ENCODE measurements at places on chromosomes 6 and 20.

DNA sequence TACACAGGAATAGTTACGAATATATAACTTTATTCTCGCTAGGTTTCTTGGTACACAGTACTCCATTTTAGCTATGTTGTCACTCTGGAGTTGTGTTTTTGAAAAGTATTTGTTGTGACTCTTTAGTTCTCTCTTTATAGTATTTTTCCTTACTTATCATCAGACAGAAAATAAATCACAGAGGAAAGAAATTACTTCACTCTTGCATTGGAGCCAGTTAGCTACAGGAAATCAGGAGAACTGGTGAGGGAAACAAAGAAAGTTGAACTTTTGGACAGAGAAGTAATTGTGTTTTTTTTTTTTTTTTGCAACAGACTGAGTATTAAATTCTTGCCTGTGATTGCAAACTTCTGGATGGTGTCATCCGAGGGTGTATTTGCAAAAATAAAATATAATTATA is 33.9 kb downstream of the DSE start:
- no peak for DNase-seq

- DNase-seq = no peak
Measured at GRCh38 chr20:46089167-46089416, 670 bp downstream of the NCOA5 start.

DNA sequence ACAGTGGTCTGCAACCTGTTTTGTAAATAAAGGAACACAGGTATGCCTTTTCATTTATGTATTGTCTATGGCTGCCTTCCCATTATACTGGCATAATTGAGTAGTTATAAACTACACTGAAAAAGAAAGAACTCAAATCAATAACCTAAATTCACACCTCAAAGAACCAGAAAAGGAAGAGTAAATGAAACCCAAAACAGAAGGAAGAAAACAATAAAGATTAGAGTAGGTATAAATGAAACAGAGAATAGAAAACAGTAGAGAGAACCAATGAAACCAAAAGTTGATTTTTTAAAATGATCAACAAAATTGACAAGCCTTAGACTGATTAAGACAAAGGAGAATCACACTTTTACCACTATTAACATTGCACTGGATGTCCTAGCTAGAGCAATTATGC is 34.7 kb downstream of the FAM184A start:
- no peak for DNase-seq

GRCh38 chr6:41374618-41375590 is 39.5 kb downstream of the NCR2 start:
- DNase-seq = no peak

DNA sequence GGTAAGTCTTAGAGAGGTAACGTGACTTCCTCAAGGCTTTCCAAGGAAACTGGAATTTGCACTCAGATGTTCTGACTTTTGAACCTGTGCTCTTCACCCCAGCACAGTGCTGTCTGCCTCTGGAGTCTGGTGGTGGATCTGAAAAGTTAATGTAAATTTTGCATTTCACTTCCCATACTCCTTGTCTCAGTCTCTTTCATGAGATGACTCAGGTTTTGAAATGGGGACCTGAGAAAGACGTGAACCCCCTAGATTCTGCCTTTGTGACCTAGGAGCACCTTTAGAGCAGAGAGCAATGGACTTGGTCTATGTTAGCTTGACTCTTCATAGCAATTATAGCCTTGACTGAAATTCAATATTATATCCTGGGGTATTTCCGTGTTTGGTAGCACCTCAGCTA is 223.0 kb downstream of the QKI start:
- no peak for DNase-seq

GRCh38 chr20:9686866-9687265 is 152.0 kb downstream of the PAK5 start:
- no peak for DNase-seq

GRCh38 chr6:150528648-150529285 is 70.9 kb upstream of the PLEKHG1 start:
- DNase-seq = no peak

GRCh38 chr6:18586133-18586532 is 199.0 kb downstream of the RNF144B start:
- DNase-seq = no peak

- DNase-seq = no peak
Measured at GRCh38 chr6:70705772-70706171, 38.1 kb downstream of the SMAP1 start.

DNA sequence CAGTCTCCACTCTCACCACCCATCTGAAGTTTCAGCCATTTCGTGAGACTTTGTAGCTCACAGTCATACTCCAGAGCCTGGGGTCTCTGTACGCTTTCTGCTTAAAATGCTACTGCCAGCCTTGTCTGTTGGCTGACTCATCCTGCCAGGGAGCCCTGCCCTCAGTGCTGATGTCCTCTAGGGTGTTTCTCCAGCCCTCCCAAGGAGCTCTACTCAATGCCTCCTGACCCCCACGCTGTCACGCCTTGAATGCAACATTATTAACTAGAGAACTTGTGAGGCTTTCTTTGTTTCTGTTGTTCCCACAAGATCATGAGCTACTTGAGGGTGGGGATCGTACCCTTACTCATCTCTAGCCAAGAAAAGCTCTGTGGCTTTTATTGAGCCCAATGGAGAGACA is 20.1 kb downstream of the KIF16B start:
- no peak for DNase-seq

GRCh38 chr6:111782887-111783466 is 90.3 kb downstream of the FYN start:
- DNase-seq = no peak

GRCh38 chr6:10051283-10051682 is 363.6 kb downstream of the TFAP2A start:
- DNase-seq = no peak

DNA sequence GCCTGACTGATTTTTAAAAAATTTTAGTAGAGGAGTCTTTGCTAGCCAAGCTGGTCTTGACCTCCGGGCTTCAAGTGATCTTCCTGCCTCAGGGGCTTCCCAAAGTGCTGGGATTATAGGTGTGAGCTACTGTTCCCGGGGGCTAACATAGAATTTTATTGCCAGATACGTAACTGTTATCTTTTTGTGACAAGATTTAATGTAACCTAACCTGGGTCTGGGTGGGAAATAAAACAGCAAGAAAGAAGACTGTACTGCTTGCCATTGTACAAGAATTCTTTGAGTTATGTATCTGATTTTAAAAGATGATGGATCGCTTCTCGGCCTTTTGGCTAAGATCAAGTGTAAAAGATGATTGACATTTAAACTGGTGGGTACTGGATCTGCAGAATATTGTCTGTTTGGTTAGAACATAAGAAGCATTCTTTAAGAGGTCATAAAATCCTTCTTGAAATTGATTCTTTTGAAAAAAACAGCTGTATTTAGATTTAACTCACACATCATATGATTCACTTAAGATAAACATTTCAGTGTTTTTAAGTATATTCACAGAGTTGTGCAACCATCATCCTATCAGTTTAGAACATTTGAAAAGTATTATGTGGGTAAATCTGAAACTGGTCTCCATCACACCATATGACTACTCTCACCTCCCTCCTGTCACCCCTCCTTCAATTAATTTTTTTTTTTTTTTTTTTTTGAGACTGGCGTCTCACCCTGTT is 21.6 kb downstream of the TPX2 start:
- DNase-seq = no peak

- no peak for DNase-seq
Measured at GRCh38 chr6:95660544-95660943, 83.2 kb downstream of the MANEA start.

GRCh38 chr6:29826271-29826670 is 1.4 kb upstream of the HLA-G start:
- DNase-seq = no peak

DNA sequence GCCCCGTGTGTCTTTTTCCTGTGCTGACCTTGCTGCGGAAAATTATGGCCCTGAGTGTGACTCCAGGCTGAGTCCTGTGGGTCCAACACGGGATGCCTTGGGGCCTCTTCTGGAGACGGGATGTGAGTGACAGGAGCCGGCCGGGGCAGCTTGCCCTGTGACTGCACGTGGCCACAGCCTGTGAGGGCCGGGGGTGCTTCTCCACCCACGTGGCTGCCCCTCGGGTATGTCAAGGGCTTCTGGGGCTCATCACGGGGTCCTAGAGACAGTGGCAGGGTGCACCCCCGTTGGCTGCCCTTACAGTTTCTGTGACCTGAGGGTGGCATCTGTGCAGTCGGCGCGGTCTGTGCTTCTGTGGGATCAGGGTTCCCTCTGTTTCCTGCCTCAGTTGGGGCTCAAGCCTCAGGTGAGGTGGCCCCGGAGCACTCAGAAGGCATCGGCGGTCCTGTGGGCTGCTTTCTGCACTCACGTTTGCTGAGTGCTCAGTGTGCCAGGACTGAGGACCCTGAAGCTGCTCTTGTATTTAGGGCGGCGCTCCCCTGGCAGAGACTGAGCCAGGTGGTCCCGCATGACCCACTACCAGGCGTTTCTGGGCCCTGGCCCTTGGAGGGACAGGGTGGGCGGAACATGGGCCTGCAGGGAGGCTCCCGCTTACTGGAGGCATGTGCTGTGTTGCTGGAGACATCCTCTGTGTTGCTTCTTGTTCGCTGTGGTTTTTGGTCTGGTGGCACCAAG is 5.4 kb downstream of the RTEL1 start:
- DNase-seq = no peak

- no peak for DNase-seq
Measured at GRCh38 chr6:158323561-158323958, 11.3 kb downstream of the TULP4 start.

DNA sequence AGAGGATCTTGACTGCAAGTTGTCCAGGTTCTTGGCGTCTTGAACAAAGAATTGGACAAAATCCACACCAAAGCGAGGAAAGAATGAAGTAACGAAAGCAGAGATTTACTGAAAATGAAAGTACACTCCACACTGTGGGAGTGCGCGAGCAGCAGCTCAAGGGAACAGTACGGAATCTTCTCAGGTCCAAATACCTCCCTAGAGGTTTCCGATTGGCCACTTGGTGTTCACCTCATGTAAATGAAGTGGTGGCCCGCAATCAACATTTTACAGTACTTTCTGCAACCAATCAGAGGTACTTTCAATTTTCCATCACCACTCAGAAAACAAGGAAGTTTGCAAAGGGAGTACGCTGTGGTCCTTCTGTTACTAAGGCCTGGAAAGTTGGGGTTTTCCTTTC is 122.4 kb downstream of the PTPRK start:
- no peak for DNase-seq

GRCh38 chr6:14337152-14337551 is 219.6 kb downstream of the CD83 start:
- DNase-seq = no peak

GRCh38 chr20:51409192-51409880 is 133.2 kb downstream of the NFATC2 start:
- DNase-seq = no peak

GRCh38 chr20:21681234-21681921 is 24.1 kb upstream of the PAX1 start:
- DNase-seq = no peak

DNA sequence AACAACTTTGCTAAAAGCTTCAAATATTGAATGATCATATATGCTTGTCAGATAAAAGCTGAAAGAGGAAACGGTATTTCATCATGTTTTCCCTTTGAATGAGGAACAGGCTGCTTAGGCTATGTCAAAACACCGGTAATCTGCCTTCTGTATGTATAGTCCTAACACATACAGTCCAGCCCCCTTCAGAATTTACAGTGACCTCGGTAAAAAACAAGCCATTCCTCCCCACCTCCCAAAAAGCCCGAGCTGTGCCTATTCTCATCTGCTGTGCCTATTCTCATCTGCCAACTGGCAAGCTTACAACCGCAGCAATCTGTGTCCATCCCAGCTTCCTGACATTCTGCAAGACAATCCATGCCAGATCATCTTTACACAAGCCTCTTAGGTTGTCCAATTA is 26.8 kb upstream of the UBE2J1 start:
- no peak for DNase-seq

DNA sequence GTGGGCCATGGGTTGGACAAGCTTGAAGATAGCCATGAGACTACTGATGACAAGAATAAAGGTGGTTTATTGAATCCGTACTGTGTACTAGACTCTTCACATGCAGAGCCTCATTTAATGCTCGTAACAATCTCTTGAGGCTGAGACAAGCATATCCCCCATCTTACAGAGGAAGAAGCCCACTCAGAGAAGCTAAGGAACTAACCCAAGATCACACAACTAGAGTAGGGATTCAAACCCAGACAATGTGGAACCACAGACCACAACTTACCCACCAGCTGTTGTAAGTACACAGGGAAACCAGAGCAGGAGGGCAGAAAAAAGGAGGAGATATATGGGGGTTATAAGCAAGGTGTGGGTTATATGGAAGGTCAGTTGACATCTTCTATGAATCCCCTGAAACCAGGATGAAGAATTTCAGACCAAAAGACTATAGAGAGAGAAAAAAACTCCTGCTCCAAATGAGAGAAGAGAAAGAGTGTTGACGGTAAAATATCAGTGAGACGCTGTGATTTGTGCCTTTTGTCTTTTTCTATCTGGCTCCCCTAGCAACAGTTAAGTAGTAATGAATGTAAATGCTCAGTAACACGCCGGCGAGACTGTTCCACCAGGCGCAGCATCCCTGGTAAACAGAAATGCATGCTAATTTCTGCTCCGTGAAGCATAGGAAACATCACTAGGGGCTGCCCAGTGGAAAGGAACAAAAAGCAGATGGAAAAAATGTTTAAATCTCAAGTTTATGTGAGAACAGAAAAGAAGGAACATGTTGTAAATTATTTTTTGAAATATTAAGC is 80.1 kb upstream of the SLC22A16 start:
- DNase-seq = no peak

DNA sequence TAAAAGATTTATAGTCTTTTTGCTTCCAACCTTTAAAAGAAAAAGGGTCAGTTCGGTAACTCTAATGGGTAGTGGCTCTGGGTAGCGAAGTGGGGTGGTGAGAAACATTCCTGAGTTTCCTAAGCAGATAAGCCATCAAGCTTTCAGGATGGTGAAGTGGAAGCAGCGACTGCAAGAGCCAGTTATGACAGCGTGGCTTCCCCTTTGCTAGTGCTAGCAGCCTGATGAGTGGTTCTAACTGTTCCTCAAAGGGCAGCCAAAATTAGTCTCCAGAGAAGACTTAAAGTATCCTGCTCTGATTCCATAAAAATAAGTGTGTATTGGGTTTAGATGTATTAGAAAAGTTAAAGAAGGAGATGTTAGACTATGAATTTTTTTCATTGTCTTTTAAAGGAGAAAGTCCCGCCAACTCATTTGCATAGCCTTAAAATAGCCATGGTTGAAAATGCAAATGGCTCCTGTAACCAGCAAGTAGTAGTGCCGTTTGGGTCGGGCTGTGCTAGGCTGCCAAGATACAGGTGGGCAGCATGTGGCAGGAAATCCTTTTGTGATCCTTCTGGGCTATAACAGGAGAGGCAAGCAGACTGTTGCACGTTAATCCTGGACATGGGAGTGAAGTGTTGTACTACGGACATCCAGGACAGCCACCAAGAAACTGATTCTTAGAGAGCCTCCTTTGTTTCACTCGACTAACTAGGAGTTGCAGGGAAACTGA is 18.0 kb downstream of the ELOVL2 start:
- no peak for DNase-seq

- DNase-seq = no peak
Measured at GRCh38 chr6:109308018-109308492, 74.2 kb downstream of the CD164 start.
